ENCODE measurements at places on chromosomes 3 and 15.

DNA sequence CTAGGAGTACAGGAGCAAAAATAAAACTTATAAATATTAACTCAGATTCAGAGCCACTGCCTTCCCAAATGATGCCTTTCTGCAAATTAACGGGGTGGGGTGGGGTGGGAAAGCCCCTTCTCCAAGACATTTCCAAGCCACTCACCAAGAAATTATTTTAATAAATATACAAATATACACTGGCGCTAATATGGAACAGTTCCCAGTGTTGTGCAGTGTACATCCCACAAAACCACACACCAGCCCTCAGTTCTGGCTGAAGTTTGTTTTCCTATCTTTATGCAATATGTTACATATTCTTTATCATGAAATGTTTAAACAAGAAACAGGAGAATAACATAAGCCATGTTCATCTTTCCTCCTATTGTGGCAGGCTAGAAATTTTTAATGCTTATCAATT lies 53.0 kb upstream of the GYG1 start:
- no peak for DNase-seq

DNA sequence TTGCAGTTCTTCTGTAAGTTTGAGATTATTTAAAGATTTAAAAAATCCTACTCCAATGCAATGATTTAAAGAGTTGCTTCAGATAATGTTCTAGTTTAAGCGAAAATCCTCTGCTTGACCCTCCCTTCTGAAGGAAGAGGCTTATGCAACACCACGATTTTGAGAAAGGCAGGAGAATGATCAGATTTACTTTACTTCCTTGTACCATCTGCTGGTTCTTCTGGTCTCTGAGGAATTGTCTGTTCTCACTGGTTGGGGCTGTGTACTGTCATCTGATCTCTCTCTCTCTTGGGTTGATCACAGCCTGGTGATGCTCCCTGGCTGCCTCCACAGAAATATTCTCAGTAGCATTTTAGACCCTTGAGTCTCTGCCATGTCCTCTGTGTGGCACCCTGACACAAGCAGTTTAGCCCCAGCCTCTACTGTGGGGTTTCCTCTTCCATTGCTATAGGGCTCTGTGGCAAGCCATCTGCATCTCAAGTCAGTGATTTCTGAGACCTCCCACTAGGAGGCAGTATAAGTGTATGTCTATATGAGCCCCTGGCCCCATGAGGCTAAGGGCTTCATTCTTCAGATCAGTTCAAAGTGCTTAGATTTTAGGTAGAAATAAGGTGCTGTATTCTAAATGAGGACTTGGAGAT lies 50.8 kb upstream of the PLAAT1 start:
- DNase-seq: no peak

DNA sequence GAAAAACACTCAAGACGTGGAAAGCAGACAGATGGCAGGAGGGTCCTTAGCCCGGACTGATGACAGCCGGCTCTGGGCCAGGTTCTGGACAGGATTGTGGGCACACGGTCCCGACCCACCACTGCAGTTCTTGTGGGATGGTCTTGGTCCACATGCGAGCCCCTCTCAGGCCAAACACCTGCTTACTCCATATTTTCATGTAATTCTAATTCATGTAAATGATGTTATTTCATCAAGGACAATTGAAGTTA lies 32.6 kb downstream of the TM2D3 start:
- no peak for DNase-seq

DNA sequence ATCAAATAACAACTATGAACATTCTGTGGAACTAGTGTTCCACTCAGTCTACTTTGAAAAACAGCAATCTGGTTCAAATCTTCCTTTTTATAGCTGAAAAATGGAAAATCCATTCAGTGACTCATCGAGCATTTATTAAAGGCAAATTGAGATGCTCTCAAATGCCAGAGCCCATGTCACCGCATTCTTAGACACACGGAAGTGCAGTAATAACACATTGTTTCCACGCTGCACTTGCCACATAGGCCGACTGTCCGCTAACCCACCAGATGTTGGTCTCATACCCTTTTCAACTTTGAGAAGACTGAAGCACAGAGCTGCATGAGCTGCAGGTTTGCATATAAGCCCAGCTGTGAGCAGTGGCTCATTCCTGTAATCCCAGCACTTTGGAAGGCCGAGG lies 95.9 kb downstream of the TMEM266 start:
- DNase-seq: no peak

- no peak for DNase-seq
Observed at GRCh38 chr3:107384428-107384827, 7.2 kb downstream of the CCDC54 start.

DNA sequence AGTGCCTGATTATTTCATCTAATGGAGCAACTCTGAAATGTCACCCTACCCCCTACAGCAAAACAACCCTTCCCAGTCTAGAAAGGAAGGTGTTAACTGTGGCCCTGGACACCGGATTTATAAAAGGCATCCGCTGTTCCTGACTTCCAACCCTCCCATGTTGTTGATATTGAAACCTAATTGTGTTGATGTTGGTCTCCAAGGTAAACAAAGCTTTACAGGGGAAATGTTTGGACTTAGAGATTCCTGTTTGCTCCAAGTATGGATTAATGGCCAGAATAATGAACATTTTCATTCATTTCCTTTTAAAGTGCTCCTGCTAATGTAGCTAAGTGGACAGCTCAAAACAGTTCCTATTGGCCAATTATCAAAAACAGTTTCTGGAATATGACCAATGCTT lies 19.4 kb upstream of the LMCD1 start:
- no peak for DNase-seq
